Activated B cell treated with CpG ODN at 0.5 μM for 24 hours (primary cell): ENCODE measurements at places on chromosomes 12 and 14.

DNA sequence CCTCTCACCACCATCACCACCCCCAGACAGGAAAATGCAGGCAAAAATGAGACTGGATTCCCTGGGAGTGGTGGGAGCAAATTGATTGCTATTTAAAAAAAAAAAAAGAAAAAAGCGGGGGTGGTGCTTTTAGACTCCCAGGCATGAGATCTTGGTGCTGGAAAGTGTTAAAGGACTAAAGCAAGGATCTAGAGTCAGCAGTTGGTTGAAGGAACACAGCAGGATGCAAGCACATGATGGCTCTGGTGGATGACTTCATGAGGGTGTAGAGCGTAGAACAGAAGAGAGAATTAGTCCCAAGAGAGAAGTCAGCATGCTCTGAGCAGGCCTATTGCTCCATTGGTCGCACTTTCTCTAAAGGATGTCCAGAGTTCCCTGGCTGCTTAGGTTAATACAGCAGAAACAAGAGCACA, 183.8 kb upstream of the HMGA2 start:
- DNase-seq: no peak

- no peak for DNase-seq
These were observed 7.1 kb upstream of the ASCL1 start for GRCh38 chr12:102950107-102950949.

- DNase-seq: no peak
These were observed 503.7 kb downstream of the SLC6A15 start for GRCh38 chr12:84408936-84409335.

DNA sequence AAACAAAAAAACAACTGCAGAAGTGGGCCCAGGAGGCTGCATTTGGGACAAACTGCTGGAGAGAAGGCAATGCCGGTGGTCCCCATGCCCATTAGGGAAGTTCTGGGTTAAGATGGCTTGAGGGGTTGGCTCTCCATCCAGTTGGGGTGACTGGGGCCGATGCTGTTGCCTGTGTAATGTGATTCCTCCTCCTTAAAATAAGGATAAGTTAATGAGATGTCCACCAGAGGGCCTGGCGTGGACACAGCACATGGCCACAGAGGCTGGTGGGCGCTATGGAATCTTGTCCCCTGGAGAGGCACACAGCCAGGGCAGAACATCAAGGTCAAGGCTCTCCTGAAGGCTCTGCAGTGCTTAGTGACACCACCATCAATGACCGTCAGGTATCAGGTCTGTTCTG, 1.0 kb upstream of the TESC start:
- DNase-seq: no peak

GRCh38 chr14:33736299-33736825, 214.5 kb downstream of the EGLN3 start:
- no peak for DNase-seq

DNA sequence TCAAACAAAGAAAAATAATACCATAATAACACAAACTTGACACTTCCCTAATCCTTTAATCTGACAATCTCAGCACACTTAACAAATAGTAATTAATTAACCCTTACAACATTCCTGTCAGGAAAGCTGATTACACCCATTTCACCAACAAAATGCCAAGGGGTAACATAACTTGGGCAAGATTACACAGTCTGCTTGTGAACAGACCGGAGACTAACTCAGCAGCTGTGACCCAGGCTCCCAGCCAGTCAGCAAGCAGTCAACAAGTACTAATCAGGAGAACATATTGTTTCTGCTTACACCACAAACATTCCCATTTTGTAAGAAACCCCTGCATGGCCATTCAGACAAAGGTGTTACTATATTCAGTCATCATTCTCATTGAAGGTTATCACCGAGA, 592.5 kb upstream of the FLRT2 start:
- DNase-seq: no peak

GRCh38 chr12:68440068-68440581, 108.0 kb upstream of the MDM1 start:
- no peak for DNase-seq

- no peak for DNase-seq
These were observed 341.0 kb downstream of the ZFP36L1 start for GRCh38 chr14:68451696-68452373.

DNA sequence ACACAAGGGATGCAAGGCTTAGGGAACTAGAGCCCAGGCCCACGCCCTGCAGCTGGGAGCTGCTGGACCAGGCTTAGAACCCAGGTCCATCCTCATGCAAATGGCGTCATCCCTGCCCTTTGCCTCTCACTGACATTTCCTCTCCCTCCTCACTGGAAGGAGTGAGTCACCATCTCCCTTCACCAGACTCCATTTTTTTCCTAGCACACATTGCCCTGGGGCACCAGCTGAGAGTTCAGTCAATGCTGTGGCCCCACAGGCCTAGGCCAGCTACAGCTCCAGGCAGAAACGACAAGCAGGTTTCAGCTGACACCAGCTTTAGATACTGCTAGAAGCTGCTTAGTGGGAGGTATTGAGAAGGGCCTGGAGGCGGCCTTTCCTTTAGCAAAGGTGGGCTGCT, 98.9 kb downstream of the RIMBP2 start:
- no peak for DNase-seq

- no peak for DNase-seq
These were observed 22.6 kb downstream of the GPHB5 start for GRCh38 chr14:63296060-63296563.

DNA sequence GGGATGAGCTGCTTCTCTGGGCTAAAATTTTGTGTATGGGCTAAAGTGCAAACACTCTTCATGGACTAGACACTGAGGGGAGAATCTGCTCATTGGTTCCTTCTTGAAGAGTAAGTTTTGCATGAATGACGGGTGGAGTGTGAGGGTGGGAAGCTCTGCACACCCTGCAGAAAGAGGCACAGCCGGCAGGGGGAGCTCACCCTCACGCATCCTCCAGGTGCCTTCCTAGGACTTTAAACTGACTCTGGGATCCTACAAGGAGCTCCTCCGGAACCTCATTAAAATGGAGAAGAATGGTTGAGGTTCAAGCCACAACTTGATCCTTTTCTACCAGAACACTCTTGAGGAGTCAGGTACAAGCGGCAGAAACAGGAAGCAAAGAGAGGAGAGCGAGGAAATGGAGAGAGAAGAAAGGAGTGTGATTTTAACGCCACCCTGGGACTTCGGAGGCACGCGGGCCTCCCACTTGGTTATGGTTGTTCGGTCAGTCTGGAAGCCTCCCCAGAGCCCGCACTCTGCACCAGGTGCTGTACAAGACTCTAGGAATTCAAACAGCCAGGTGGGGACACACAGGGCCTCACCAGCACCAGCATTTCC, 87.5 kb downstream of the SETD3 start:
- DNase-seq: no peak

DNA sequence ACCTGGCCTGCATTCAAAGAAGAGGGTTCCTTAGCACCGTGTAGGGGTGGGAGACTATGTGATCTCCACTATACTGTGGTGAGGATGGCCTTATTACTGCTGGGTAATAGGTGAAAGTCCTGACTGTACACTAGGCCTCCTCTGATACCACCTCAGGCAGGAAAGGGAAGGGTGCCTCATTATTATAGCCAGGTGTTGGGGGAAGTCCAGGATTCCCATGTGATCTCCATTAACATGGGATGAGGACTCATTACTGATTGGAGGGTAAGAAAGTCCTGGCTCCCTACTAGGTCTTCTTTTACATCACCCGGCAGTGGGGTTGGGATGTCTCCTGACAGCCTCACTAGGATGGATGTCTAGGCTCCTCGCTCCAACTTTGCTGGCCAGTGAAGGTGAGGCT, 252.1 kb downstream of the LRIG3 start:
- no peak for DNase-seq

- no peak for DNase-seq
These were observed 169.4 kb downstream of the FOXN3 start for GRCh38 chr14:89247457-89248122.

- no peak for DNase-seq
These were observed 194.4 kb upstream of the PPFIA2 start for GRCh38 chr12:81953541-81953940.

DNA sequence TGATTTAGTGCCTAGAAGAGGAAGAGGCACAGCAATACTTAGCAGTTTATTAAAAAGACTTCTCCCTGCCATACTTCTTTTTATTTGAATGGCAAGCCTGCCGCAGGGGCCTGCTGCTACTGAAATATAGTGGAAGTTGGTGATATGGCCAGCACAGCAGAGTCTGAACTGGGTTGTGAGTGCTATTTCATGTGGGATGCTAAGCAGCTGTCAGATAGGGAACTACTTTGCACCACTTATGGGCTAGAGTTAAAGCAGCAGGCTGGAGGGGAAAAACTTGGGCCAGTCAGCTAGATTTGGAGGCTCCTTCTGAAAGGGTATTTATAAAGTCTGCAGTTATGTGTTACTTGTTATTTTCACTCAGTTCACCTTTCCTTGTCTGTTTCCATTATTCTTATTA, 299.0 kb upstream of the E2F7 start:
- DNase-seq: no peak

DNA sequence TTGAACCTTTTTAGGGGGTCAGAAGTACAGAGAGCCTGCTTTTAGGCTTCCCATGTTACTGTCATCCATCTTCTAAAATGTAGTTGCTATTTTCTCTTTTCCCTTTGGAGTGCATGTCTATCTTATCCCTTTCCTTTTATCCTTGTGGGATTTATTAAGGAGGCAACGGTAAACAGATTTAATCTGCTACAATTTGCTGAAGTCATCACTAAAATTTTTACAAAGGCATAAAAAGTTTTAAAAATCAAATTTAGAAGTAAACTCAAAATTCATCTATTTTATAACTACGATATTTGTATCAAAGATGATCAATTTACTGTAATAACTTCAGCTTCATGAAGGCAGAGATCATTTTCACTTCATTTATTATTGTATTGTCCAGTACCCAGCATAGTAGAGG, 118.7 kb downstream of the RPS6KA5 start:
- no peak for DNase-seq

DNA sequence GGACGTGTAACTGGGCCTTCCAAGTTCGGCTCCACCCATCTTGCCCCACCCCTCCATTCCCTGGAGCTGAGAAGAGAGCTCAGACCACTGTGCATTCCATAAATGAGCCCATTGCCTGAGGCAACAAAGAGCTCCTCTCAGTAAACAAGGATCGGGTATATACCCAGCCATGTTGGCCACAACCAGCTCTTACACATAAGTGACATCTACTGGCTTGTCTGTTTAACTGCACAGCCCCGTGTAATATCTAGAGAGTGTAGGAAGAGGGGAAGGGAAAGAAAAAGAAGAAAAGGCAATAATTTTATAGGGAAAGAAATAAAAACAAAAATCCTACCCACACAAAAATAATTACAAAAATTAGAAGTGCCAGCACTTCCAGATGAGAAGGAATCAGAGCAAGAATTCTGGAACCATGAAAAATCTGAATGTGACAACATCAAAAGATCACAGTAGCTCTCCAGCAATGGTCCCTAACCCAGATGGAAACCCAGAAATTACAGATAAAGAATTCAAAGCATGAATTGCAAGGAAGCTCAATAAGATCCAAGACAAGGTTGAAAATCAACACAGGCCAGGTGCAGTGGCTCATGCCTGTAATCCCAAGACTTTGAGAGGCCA, 308.1 kb downstream of the RPAP3 start:
- no peak for DNase-seq

GRCh38 chr12:120234643-120235368, 30.7 kb downstream of the PXN start:
- no peak for DNase-seq

- DNase-seq: no peak
These were observed 37.4 kb downstream of the RCOR1 start for GRCh38 chr14:102629808-102630350.

- DNase-seq: no peak
These were observed 23.6 kb downstream of the ZNF664 start for GRCh38 chr12:123996581-123996980.

- no peak for DNase-seq
These were observed 3.0 kb downstream of the IL22 start for GRCh38 chr12:68250454-68250853.

- no peak for DNase-seq
These were observed 56.7 kb downstream of the PKP2 start for GRCh38 chr12:32839828-32840227.

DNA sequence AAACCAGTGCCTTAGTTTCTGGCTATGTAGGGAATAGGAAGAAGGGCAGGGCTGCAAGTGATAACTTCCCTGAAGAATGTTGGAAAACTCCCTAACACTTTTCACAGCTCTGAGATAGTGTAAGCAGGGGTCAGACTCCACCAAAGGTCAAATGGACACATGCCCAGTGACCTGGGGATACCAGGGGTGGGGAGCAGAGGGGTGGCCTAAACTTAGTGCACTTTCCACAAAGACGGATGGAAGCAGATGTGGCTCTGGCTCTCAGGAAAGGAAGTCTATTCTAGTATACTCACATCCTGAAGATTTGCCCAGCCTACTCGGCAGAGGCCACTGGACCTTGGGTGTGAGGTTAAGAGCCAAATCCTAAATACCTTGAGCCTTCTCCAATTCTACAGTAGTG, 285.8 kb downstream of the NUAK1 start:
- no peak for DNase-seq

DNA sequence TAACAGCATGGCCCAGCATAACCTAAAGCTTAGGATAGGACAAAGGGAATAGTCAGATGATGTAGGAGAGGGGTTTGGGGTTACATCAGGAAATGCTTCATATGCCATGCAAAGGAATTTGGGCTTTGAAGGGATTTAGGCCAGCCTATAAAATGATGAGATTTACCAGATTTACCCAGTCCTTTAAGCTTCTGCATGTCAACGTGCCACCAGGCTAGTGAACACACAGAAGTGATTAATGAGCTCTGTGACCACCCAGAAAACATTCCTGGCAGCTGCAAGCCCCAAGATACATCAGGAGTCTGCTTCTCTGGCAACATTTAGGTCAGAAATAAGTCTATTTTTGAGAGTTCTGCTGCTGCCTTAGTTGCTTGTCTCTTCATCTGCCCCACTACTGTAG, 118.3 kb downstream of the LRIG3 start:
- DNase-seq: no peak

- DNase-seq: no peak
These were observed 10.1 kb upstream of the ARID4A start for GRCh38 chr14:58288106-58288792.

- DNase-seq: no peak
These were observed 47.3 kb downstream of the GPR137C start for GRCh38 chr14:52599974-52600373.

DNA sequence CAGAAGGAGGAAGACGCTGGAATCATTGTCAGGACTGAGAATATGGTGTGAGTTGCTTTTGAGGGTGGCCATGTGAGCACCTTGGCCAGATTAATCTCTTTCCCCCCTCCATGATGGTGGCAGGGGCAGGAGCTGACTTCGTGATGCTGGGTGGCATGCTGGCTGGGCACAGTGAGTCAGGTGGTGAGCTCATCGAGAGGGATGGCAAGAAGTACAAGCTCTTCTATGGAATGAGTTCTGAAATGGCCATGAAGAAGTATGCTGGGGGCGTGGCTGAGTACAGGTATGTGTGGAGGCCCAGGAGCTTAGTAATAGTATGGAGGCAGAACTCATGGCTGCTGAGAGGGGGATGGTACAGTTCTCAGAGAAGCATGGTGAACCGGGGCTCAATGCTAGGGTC, 4.3 kb downstream of the TINF2 start:
- DNase-seq: no peak

GRCh38 chr14:73759183-73759713, 45.1 kb upstream of the PNMA1 start:
- DNase-seq: peak; percentile 61
